Right cardiac atrium (tissue), 5 donors: ENCODE measurements at places on chromosomes 5 and 9.

DNA sequence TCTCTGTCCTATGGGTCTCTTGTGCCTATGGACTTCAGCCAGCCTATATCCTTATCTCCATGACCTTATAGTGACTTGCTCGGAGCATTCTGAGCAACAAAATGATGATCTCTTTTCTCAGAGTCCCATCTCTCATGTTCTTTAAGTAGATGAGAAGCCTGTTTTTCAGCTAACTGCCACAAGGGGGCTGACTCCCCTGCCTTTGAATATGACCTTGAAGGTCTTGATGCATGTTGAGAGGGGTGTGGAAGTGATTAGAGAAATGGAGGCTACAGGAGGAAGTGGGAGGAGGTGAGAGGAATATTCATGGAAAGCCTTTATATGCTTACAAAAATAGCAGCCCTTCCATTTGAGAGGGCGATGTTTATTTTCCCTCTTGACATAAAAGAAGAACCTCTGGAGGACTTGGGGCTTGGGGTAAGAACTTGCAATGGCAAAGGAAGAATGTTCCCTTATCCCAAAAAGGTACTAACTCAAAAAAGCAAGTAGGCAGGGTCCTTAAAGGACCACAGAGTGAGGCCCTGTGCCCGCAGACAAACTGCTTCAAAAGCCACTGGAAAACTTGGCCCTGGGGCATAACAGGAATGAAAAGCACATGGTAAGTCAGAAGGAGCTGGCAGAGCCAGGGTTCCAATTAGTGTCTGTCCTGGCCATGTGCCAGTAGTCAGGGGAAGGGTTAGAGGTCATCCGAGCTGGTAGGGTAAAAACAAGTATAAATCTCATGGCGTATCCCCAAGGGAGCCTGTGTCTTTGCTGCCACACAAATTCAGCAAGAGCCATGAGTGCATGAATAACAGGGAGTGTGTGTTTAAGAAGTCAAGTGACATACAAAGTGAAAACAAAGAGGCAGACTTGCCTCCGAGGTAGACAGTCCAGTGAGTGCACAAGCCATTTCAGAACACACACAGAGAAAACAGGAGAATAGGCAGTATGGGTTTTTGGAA lies 39.1 kb downstream of the FGD3 start:
- no peak for DNase-seq

GRCh38 chr5:156191547-156191946 lies 135.4 kb upstream of the SGCD start:
- no peak for DNase-seq

- DNase-seq, result peak; percentile 60
Measured at GRCh38 chr5:180209137-180209581, at the start of gene RASGEF1C. TSS of gene RASGEF1C (minus strand) at chr5:180209211. CDS start at chr5:180138052, 71,159 bp downstream.

GRCh38 chr9:89036891-89037290 lies 45.6 kb downstream of the S1PR3 start:
- DNase-seq, result no peak

GRCh38 chr5:169757016-169757415 lies 119.9 kb downstream of the DOCK2 start:
- DNase-seq, result no peak

DNA sequence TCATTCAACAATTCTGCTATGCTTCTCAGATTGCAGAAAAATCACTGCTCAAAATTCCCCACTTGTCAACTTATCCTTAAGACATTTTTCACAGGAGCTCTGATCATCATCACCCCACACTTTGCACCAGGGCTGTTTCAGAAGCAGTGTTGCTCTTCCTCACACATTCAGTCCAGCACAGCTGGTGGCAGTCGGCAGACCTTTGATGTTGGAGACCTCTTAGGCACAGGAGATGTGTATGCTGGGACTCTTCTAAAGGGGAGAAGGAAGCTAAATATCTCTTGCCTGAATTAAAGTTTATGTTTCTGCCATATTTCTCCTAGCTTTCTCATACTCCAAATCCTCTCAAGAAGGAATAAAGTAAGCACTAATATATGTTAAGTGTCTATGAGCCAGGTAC lies 44.8 kb upstream of the SSBP2 start:
- DNase-seq, result no peak

DNA sequence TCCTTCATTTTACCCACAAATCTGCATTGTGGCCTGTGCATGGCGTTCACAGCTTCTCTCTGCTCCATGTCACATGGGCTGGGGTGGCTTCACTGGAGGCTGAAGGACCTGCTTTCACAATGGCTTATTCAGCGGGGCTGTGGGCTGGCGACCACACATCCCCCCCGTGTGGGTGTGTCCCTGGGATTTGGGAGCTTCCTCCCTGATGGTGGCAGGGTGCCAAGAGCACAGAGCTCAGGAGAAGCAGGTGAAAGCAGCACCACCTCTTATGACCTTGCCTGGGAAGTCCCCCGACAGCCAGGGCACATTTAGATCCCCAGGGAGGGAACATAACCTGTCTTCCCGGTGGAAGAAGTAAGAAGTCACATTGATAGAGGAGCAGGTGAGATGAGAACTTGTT lies 5.0 kb upstream of the MED10 start:
- no peak for DNase-seq

DNA sequence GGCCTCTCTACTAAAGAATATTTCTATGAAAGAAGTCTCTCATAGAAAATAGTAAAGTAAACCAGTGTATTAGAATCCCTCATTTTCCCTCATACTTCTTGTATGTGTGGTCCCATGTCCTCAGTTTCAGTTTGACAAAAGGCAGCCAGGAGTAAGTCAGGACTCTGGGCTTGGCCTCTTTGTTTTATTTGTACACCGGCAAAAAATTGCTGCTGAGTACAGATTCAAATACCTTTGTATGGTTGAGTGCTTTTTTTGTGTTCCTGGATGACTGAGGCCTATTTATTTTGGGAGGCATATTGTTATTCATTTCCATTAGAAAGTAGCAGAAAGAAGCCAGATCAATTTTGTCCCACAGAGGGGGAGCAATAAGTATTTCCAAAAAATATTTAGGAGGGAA lies 47.3 kb upstream of the CEP78 start:
- DNase-seq, result no peak

DNA sequence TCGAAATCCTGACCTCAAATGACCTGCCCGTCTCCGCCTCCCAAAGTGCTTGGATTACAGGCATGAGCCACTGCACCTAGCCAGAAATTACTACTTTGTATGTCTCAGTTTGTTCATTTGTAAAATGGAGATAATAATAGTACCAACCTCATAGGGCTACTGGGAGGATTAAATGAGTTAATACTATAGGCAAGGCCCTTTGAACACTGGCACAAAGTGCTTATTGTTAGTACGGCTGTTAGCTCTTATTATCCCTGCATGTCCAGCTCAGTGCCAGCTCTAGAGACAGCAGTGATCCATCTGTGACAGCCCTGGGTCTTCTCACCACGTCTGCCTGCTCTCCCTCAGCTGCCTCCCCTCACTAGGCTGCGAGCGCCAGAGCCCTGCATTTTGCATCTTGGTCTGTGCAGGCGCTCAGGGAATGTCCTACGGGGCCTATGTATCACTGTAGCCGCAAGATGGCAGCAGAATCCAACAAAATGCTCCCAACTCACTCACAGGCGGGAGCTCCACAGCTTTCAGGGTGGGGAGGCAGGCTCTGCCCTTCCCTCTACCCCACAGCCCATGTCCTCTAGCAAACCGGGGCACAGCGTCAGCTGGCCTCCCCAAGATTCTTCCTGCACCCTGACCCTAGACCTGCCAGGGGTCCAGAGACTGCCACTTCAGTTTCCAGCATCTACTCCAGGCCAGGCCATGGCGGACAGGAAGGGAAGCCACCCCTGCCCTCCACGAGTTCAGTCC lies 17.7 kb upstream of the AKNA start:
- peak; percentile 86 for DNase-seq

DNA sequence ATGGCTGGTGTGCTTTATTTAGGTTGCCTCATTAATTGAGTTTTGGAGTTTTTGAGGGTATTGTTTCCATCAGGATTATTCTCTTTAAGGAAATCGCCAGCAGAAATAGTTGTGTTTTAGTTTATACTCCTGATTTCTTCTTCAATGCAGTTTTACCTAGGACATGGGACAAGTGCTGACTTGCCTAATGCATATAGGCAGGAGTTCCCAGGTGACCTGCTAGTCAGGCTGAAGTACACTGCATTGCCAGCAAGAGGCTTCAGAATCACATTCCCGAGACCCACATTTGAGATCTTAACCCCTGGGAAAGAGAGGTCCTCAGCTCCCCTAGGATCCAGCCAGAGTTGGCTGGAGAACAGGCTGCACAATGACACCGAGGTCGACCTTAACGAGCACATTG lies 1.5 kb upstream of the OR1N2 start:
- DNase-seq, result no peak

DNA sequence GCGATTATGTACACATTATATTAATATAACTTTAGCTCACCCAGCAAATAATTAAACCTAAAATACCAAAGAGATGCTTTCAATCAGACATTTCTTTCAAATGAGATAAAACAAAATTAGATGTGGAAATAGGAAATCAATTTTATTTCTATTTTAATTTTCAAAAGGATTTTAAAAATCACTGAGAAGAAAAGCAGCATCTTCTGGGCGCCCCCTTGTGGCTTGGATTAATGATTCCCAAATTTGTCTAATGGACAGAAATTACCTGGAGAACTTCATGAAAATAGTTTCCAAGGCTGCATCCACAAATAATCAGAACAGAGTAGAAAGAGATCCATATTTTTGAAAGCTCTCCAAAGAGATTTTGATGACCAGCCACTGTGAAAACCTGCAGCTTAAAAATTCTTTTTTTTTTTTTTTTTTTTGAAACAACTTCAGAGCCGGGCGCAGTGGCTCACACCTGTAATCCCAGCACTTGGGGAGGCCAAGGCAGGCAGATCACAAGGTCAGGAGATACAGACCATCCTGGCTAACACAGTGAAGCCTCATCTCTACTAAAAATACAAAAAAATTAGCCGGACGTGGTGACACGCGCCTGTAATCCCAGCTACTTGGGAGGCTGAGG lies 50.9 kb upstream of the CEMIP2 start:
- DNase-seq, result no peak

DNA sequence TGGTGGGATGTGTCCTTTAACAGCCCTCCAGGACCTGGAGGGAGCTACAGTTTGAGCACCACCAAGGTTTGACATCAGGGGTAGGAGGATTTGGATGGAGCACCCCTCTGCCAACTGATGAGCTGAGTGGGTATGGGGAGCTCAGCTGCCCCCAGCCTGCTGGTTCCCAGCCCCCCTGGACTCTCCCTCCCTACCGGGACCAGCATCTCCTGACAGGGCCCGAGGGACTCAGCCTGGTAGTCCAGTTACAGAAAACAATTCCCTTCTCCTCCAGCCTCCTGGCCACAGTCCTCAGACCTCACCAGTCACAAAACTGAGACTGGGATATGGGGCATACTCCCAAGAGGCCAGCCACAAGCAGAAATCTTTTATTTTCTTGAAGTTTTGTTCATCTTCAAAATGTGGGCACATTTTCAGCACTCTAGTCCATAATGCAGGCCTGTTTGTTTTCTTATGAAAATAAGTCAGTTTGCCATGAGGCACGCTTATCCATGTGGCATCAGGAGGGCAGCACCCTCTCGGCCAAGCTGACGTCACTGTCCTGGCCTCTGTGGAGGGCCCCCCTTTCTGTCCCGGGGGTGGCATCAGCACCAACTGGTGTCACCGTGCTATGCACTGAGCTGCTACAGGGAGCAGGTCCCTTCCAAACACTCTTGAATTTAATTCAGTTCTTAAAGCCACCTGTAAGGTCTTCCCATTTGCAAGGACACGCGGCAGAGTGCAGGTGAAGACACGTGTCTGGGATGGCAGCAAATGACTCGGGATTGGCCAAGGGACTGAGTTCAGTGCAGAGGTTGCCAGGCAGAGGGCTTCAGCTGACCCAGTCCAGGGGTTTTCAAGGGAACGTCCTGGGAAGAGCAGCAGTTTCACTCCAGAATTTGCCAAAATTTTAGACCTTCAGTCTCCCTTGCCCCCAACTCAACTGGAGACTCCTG lies 187.6 kb downstream of the GADD45G start:
- DNase-seq, result no peak

GRCh38 chr5:36904677-36905076 lies 28.1 kb downstream of the NIPBL start:
- no peak for DNase-seq

DNA sequence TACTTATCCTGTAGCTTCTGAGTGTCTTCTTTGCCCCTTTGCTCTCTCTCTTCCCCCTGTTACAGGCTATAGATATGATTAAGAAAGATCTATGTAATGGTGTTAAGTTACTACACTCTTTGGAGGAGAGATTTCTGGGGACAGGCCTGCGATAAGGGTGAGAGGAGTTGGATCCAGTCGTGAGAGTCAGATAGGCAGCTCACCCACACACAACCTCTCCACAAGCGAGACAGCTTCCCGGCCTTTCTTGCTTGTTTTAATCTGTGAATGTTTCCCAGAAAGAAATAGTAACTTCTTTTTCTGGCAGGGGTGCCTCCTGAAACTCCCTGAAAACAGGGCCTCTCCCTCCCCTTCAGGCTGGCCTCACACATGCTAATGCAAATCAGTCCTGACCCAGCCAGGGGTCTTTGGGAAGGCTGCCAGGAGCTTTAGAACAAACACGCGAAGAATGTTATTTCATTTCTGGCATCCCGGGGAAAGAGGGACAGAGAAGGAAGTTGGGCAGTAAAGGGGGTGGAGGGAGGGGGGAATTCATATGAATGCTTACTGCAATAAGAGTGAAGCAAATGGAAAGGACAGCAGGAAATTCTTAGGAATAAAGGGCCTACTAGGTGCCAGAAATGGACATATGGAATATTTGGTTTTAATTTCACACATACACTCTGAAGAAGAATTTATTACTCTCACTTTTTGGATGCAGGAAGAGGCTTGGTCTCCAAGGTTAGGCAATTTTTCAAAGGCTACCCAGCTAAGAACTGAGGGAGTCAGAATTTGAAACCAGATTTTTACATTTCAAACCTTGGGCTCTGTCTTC lies 215.8 kb upstream of the TRIM32 start:
- DNase-seq, result peak; percentile 68

DNA sequence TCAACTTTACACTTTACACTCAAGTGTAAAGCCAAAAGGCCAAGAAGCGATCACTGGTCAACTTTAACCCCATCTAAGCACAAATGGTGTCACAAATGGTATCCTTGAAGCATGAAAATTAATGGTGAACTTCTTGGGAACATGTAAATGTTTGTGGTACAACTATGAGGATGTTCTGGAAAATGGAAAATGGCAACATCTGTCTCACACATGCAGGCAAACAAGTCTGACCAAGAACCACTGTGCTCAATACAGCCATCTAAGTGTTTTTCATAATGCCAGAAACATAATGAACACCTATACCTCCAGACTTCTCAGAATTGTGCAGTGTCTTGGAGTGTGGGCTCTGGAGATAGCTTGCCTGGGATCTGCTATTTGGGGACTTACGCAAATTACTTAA lies 171.0 kb downstream of the GLIS3 start:
- DNase-seq, result no peak

GRCh38 chr9:2469681-2470221 lies 151.8 kb upstream of the VLDLR start:
- DNase-seq, result no peak
